Thymus (tissue), 14 donors: ENCODE measurements at places on chromosomes 16 and 17. TPM values are rescaled to one million over a fixed set of nuclear protein-coding genes. Genes with fewer than 3 reads are reported as not detected.

ZNF629 gene
- 5.0 TPM for total RNA-seq

CACNG1 gene
- total RNA-seq, result 0.42 TPM

FLOT2 gene
- 29.9 TPM for total RNA-seq

MEIOB gene
- 1.1 TPM for total RNA-seq

NPIPA2 gene
- total RNA-seq, result 0.38 TPM

MAP3K14 gene
- total RNA-seq, result 9.7 TPM

RASD1 gene
- total RNA-seq, result 13.0 TPM

CPD gene
- 14.3 TPM for total RNA-seq

FBXW10B gene
- total RNA-seq, result 0.80 TPM

MYH1 gene
- total RNA-seq, result under 0.01 TPM

CCDC137 gene
- 14.4 TPM for total RNA-seq
